ENCODE measurements at places on chromosomes 4 and X. TPM values are rescaled to one million over a fixed set of nuclear protein-coding genes. Genes with fewer than 3 reads are reported as not detected.

MXRA5 gene
- 7.0 TPM for total RNA-seq

DNA sequence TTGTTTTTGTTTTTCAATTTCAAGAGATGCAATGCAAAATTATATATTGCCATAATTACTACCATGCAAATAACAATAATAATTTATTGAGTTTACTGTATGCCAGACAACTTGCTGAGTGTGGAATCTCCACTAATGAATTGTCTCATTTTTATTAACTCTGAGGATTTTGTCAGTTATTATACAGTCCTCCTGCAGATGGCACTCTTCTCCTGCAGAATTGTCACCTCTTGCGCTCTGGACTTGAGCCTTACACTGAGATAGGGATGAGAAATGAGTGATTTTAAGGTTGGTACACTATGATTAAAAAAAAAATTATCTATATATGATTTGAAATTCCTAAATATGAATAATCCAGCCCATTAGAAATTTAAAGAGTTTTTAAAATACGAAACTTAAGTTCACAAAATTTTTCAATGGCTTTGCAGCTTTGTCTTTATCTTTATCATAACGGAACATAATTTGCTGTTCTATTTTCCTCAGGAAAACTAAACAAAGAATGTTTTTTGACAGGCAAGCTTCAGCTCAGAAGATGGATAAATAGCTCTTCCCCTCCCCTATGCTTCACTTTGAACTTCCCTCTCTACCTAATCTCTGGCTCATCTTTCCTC lies 12.7 kb upstream of the PAQR3 start:
- DNase-seq: no peak
- no peaks in the 10 kb centered on the region for H3K27me3 ChIP-seq
- no peak overlapping the region for H3K27ac ChIP-seq
- H3K4me1 ChIP-seq: no peaks in the 10 kb centered on the region

DNA sequence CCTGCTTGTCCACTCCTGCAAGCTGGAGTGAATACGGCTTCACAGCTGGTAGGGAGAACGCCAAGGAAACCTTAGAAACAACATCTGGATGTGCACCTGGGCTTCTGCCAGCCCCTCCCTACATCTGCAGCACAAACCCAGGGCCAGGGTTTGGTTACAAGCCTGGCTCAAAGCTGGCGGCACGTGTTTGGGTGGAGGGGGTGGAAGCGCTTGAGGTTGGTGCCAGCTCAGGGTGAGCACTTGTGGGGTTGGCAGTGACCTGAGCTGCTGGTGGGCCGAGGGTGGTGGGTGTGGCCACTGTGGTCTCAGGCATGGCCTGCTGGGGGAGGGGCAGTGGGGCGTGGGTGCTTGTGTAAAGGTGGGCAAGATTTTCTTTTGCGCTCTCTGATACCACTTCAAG lies 15.6 kb downstream of the ELF4 start:
- H3K27me3 ChIP-seq: no peaks in the 10 kb centered on the region
- H3K27ac ChIP-seq: no peak overlapping the region
- no peaks in the 10 kb centered on the region for H3K36me3 ChIP-seq
- H3K4me3 ChIP-seq: no peak overlapping the region

GRCh38 chrX:76279007-76279406 lies 106.1 kb downstream of the PBDC1 start:
- no peaks in the 10 kb centered on the region for H3K27me3 ChIP-seq
- no peaks in the 10 kb centered on the region for H3K36me3 ChIP-seq
- H3K4me1 ChIP-seq: no peaks in the 10 kb centered on the region
- no peak overlapping the region for H3K4me3 ChIP-seq

DNA sequence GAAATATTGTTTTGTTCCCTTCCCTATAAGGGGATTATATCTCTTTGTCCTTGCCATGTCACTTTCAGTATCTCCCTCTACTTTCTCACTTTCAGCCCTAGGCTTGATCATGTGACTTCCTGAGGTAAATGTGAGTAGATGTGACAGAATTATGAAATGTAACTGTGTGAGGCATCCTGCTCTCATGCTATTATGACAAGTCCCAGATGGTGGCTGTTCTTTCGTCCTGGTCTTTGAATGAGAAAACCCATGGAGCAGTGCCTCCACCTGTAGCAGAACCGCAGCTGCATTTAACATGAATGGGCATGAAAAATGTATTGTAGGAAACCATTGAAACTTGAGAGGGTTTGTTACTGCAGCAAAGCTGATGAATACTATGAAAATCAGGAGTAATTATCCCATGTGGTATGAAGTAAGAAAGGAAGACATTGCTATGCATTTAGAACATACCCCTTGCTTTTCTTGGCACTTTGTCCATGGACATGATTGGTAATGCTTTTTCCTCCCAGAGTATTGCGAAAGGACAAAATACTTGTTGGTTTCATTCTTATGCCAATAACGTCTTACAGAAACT lies 202.2 kb upstream of the GPRIN3 start:
- no peak overlapping the region for H3K4me3 ChIP-seq
- no peaks in the 10 kb centered on the region for H3K4me1 ChIP-seq
- H3K27ac ChIP-seq: no peak overlapping the region
- H3K36me3 ChIP-seq: no peaks in the 10 kb centered on the region
- no peaks in the 10 kb centered on the region for H3K27me3 ChIP-seq
- no peak for DNase-seq

GRCh38 chrX:16834806-16835205 lies 35.4 kb downstream of the RBBP7 start:
- H3K27me3 ChIP-seq: no peaks in the 10 kb centered on the region
- peaks cover 43% of the 10 kb centered on the region for H3K36me3 ChIP-seq
- DNase-seq: no peak
- H3K4me1 ChIP-seq: no peaks in the 10 kb centered on the region
- H3K27ac ChIP-seq: no peak overlapping the region
